ENCODE measurements at places on chromosomes 7 and 10.
A peak's percentile ranks its signal among the peaks of the same experiment; 100 is the strongest.

DNA sequence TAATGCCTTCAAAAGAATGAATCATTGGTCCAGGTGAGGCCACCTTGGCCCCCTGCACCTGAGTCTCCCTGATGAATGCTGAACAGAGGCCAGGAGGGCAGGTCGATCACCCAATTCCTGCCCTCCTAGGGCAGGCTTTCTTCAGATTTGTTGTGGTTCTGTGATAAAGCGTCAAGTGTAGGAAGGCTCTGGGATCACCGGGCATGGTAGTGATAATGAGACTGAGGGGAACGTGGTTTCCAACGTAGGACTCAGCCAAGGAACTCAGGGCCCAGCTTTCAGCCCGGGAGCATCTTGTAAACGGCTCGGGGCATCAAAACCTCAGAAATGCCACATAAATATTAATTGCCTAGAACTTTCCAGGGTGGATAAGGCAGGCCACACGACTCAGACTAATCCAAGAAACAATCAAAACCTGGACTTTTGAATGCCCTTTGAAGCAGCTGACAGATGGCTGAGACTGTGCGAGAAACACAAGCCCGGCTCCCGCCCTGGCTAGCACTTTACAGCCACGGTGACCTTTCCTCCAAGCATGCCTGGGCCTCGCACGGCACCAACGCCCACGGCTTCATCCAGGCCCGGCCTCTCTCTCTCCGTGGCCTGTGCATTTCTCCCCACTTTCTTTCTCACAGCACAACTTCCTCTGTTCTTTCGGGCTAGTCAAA lies 239.3 kb upstream of the GRB10 start:
- no peak for DNase-seq

GRCh38 chr7:131741446-131741845 lies 185.0 kb upstream of the PODXL start:
- no peak for DNase-seq

DNA sequence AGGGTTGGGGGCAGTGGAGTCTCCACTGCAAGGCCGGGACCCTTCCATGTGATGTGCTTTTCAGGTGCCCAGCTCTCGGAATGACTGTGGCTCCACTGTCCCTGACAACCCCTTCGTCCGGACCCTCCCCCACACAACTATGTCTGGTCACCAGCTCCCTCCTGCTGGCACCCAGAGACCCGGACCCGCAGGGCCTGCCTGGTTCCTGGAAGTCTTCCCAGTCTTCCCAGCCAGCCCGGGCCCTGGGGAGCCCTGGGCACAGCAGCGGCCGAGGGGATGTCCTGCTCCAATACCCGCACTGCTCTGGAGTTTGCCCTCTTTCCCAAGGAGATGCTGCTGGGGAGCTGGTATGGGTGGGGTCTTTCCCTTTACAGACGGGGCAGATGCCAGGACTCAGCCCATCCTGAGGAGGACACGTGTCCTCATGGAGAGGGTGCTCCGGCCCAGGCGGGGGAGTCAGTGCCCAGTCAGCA lies 5.5 kb downstream of the ATP6V0E2 start:
- no peak for DNase-seq

- DNase-seq, result no peak
Observed at GRCh38 chr10:88289342-88289741, 293.8 kb downstream of the RNLS start.

GRCh38 chr10:112360308-112361270 lies 13.3 kb upstream of the ACSL5 start:
- no peak for DNase-seq

GRCh38 chr10:125866421-125867029 lies 14.6 kb downstream of the DHX32 start:
- DNase-seq, result no peak

- no peak for DNase-seq
Observed at GRCh38 chr7:108053250-108053649, 50.3 kb upstream of the LAMB1 start.

DNA sequence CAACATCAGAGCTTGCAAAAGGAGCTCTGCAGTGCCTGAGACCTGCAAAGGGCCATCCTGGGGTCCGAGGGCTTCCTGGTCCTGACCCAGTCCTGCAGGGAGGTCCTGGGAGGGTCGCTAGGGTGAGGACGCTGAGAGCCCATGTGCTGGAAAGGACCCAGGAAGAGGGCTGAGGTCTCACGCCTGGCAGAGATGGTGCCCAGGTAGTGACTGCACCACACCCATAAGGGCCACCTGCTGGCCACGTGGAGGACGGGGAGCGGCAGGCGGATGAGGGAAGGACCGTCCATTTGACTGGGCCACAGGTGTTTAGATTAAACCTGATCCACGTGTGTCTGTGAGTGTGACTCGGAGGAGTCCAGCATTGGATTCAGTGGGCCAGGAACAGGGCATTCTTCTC lies 392.8 kb downstream of the DNAJB6 start:
- no peak for DNase-seq

DNA sequence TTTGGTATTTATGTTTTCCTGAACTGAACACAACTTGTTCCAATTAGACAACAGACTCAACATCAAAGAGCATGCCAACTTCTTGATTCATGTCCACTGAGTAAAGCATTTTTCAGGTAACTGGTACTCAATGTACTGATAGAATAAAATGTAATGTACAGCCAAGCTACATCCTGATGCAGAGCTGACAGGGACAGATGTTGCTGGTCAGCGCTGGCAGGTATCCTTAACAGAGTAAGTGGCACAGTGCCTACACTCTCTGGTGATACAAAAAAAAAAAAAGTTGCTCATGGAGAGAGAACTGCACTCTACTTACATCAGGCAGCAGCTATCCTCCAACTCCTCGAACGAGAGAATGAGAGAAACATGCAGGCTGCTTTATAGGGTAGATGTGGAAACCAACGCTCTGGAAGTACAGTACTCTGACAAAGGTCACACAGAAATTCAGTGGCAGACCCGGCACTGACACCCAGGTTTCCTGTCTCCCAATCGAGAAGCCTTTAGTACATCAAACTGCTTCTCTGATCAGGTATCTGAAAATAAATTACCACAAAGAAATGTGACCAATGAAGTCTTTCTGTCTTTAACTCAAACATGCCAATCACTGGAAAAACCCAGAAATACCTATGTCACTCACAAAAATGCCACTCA lies 4.6 kb downstream of the ITGB1 start:
- no peak for DNase-seq

DNA sequence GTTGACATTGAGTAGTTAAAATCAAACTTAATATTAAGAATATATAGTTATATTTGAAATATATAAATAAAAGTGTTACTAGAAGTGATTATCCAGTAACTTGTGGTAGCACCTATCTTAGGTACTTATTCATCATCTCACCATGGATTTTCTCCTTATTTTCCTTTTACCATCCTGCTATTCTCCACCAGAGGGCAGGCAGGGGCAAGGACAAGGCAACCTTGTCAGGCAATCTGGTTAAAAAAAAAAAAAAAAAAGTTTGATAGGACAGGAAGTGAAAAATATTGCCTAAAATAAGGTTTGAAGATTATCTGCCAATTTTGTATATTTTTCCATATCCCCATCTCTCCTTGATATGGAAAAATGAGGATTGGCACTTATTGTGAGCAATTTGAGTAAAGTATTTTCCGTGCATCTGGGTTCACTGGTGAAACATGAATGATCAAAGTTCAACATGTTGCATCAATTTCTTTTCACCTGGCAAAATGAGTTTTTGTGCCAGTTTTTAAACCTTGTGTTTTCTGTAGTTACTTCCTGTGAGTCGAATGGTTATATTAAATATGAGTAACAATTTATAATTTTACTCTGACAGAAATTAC lies 256.7 kb downstream of the AGMO start:
- peak; percentile 58 for DNase-seq

DNA sequence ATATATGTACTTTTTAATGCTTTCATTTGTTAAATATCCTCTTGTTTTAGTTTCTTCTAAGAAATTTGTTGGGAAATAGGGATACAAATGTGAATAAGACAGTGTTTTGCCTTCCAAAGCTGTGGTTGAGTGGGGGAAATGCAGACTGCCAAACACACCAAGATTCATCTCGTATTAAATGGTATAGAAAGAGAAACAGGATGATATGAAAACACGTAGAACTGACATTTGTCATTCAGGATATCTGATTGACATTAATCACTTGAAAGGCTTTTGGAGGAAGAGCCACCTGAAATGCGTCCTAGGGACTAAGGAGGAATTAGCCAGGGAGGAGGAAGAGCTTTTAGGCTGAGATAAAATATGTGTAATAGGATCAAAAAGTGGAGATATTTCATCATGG lies 287.4 kb upstream of the SEMA3C start:
- DNase-seq, result no peak

- DNase-seq, result no peak
Observed at GRCh38 chr10:124146483-124146882, 53.1 kb upstream of the CHST15 start.

DNA sequence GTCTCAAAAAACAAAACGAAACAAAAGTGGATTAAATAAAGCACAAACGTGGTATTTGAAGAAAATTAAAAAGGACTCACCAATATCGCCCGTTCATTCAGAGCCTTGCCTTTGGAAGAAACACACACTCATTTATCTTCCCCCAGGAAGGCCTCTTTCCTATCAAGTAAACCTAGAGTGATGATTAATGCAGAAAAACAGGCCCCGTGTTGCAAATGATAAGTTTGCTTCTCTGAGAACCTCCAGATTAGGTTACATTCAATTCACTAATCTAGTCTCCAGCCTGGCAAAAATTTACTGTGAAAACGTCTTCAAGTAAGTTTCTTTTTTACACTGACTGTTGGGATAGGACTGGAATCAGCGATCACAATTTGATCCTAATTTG lies 78.0 kb upstream of the C1GALT1 start:
- no peak for DNase-seq

- DNase-seq, result no peak
Observed at GRCh38 chr10:78830062-78830975, 238.4 kb upstream of the ZMIZ1 start.

- DNase-seq, result peak; percentile 42
Observed at GRCh38 chr7:8638076-8638475, 204.7 kb downstream of the NXPH1 start.

- no peak for DNase-seq
Observed at GRCh38 chr7:7761340-7761973, 43.0 kb upstream of the RPA3 start.

GRCh38 chr7:88216276-88216675 lies 3.6 kb downstream of the SRI start:
- DNase-seq, result no peak

DNA sequence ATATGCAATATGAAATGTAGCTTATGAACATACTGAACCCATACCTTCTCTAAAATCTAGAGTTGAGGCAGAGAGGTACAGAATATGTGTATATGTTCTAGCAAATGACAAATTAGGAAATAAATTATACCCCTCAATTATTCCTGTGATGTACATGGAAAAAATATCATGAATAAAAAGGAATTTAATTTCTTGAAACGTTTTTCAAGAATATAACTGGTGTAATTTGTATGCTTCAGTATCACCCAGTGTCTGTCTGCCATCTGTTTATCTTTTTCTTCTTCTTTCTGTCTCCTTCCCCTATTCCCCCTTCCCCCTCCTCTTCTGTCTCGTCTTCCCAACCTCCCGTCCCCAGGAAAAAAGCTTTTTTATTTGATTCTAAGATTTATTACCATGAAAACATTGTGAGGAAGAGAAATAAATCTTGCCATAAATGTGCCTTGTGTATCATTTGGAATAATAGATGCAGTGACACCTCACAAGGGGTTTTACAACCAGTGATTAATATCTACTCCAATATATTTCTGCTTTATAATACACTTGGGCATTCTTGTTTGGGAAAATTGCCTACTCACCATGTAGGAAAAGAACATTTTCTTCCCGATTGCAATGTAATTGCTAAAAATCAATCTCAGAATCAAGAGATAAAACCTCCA lies 12.2 kb downstream of the LANCL2 start:
- DNase-seq, result no peak

DNA sequence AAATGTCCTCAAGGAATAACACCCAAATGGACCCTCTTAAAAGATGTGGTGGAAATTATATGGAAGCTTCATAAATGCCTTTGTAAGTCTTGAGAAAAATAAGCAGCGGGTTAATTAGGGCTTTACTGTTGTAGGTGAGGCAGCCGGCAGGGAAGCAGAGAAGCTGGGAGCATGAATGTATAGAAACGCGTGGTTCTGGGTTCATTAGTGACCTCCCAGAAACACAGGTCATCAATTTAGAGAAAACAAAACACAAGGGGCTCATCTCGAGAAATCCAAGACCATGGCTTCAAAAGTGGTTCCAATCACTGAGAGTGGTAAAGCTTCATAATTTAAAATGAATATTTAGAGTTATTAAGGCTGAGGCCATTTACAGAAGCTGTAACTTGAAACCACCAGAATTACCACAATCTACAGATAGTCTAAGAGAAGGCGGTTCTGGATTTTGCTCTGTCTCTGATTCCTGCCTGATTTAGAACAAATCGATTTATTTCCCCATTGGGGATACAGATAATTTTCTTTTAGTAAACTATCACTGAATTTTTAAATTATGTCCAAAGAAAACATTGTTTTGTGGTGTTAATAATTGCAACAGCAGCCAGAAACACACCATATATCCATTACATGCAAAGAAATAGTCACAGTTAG lies 20.7 kb downstream of the GARIN1A start:
- DNase-seq, result no peak

GRCh38 chr7:152853236-152853635 lies 93.7 kb downstream of the ACTR3B start:
- peak; percentile 32 for DNase-seq

DNA sequence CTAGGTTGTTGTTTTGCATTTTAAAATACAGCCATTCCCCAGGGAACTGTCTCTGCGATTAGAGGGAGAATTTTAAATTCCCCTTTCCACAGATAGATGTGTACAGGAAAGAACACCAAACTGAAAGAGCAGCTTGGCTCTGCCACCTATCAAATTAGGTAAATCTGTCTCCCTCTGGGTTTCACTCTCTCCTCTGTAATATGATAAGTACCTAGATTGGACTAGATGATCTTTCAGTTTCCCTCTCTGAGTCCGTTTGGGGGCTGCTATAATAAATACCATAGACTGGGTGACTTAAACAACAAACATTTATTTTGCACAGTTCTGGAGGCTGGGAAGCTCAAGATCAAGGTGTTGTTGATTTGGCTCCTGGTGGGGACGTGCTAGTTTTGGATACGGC lies 186.0 kb downstream of the KIF20B start:
- DNase-seq, result no peak

DNA sequence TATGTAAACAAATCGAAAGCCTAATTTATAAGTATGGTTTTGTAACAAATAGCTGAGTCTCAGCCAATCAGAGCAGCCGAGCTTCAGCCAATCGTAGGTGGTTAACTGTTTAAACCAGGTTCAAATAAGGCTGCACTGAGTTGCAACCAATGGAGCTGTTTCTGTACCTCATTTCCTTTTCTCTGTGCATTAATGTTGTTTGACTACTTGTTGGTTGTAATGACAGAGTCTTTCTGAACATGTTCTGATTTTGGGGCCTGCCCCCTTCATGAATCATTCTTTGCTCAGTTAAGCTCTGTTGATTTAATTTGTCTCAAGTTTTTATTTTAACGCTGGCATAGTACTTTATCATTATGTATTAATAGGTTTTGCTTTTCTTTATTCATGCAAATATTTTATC lies 14.6 kb downstream of the OTUD1 start:
- no peak for DNase-seq

DNA sequence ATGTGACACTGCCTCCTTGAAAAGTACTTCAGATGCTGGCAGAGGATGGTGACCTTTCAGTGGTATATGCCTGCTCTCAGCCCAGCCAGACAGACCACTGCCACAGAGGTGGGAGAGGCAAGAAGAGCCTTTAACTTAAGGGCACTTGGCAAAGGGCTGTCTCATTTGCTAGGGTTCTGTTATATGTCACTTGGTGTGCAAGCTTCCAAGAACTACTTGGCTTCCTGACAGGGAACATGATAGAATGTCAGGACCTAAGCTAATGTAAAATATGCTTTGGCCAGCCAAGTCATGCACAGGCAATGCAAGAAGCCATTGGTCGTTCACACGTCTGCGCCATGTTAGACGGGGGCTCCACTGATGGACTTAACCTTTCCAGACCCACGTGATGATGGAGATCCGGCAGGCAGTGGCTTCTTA lies 54.7 kb downstream of the RBM20 start:
- no peak for DNase-seq

Measured in D341Med (cell line).